Peyer's patch (tissue), 4 donors: ENCODE measurements at places on chromosomes 6 and 20. TPM values are rescaled to one million over a fixed set of nuclear protein-coding genes. Genes with fewer than 3 reads are reported as not detected.

DNA sequence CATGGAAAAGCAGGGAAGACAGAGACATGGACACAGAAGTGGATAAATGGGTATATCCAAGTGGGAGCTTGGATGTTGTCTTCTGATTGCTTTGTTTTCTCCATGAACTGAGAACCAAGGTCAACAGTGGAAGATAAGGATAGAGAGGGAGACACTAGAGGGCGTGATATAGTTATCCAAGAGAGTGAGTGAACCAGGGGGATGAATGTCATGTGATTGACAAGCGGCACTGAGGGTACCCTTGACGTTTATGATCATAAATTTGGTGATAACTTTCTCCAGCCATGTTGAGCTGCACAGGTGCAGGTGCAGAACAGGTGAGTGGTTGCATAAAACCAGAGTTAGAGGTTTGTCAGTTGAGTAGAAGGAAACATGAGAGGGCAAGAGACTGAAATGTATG, 20.7 kb downstream of the EBF4 start:
- no peak for DNase-seq

GRCh38 chr20:51022227-51022802, 592 bp downstream of the KCNG1 start:
- no peak for DNase-seq

- DNase-seq = no peak
Measured at GRCh38 chr20:61724376-61724775, 341.3 kb downstream of the TAF4 start.

DNA sequence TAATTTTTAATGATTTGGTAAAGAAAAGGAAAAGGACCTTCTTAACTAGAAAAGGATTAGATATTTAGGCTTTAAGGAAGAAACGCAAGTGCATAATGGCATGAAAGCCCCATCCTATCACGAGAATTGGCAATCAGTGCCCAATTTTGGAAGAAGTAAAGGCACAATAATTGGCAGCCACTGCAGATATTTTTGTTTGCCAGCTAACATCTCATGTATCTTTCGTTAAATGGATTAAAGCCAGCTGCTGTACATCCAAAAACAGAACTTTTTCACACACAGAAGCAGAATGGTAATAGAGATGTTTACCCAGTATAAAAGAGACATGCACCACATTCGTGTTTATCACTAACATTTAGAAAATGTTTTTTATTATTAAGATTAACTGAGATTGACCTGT, 180.3 kb downstream of the C6orf118 start:
- DNase-seq = no peak

- no peak for DNase-seq
Measured at GRCh38 chr6:131946404-131946991, 4.7 kb downstream of the CCN2 start.

GRCh38 chr6:17705428-17705777, 1.3 kb downstream of the NUP153 start:
- no peak for DNase-seq

GRCh38 chr6:73903155-73903554, 207.2 kb downstream of the CD109 start:
- DNase-seq = no peak

DNA sequence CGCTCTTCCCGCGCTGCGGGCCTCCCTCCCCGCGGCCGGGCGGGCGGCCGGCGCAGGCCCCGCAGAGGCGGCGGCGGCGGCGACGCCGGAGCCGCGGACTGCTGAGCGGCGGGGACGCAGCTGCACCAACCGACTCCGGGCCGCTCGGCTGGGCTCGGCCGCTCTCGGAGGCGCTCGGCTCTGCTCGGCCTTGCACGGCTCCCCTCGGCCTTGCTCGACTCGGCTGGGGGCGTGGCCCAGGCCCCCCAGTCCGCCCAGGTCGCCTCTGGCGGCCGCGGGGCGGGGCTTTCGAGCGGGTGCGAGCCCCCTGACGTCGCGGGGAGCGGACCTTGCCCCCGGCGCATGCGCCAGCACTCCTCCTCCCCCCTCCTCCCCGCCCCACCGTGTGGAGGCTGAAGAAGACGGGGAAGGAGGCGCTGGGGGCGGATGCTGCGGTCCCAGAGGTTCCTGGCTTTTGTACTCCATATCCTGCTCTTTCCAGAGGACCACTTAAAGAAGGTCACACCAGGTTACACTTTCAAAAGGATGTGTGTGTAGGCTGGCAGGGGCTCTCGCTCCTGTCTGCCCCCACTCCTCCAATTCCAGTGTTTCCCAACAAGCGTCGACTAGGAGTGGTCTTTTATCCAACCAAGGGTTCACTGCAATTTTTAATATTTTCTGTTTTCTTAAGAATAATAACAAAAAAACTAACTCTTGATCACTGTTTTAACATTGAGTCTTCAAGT, at the start of gene ZHX3:
Gene ZHX3, minus strand, starts transcription at position 186 of the 725 bp plus-strand sequence. CDS start 112,815 bp downstream, outside the sequence.
- DNase-seq = peak; percentile 96

NR2E1 gene
- total RNA-seq = not detected
